ENCODE measurements at places on chromosomes 5 and 9.

GRCh38 chr9:27280860-27281259 is 16.1 kb downstream of the EQTN start:
- H3K4me1 ChIP-seq: no peaks in the 10 kb centered on the region
- H3K27ac ChIP-seq: no peak overlapping the region
- no peaks in the 10 kb centered on the region for H3K36me3 ChIP-seq
- no peak overlapping the region for H3K4me3 ChIP-seq
- DNase-seq: no peak

DNA sequence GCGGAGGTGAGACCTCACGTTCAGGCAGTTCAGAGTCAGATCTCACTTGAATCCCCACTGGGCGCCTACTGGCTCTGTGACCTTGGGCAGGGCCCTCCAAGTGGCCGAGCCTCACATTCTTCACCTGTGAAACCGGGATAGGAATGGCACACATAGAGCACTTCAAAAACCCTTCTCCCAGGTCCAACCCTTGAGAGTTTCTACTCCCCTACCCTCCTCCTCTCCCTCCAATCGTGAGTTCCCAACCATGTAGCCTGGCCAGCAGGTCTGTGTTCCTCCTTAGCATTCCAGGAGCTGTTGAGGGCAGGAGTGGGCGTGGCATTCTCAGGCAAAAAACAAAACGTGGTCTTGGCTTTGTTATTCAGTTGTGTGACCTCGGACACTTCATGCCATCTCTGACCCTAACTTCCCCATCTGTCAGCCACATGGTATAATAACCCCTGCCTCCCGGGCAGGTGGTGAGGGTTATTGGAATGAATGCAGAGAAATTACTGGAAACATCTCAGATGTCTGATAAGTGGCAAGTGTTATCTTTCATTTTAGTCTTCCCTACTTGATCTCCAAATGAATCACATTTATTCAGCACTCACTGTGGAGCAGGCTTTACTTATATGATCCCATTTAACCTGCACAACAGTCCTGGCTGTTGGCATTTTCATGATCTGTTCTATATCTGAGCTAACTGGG is 112.8 kb upstream of the BOD1 start:
- H3K4me1 ChIP-seq: no peaks in the 10 kb centered on the region
- no peak overlapping the region for H3K27ac ChIP-seq
- no peak for DNase-seq

- no peak overlapping the region for H3K27ac ChIP-seq
- H3K4me1 ChIP-seq: peaks cover 2% of the 10 kb centered on the region
- no peaks in the 10 kb centered on the region for H3K36me3 ChIP-seq
- no peak overlapping the region for H3K4me3 ChIP-seq
- DNase-seq: no peak
These were observed 19.0 kb downstream of the NACC2 start for GRCh38 chr9:136075881-136076678.

DNA sequence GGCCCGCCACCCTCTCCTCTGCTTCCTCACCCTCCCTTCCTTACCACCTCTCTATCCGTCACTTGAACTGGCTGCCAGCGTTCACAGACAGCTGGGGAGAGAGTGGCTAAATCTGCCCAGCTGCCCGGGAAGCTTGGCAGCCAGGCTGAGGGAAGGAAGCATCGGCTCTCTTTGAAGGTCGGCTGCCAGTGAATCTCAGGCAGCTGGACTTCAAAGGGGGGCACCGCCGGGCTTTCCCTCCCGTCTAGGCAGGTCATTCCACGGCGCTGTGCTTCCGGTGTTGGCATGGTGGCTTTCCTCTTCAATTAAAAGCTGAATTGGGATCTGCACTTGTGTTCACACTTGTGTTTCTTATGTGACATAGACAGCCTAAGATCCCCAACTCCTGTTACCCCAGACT is 174.0 kb downstream of the GDNF start:
- no peak overlapping the region for H3K4me3 ChIP-seq
- H3K27ac ChIP-seq: no peak overlapping the region
- no peaks in the 10 kb centered on the region for H3K27me3 ChIP-seq
- no peaks in the 10 kb centered on the region for H3K4me1 ChIP-seq

DNA sequence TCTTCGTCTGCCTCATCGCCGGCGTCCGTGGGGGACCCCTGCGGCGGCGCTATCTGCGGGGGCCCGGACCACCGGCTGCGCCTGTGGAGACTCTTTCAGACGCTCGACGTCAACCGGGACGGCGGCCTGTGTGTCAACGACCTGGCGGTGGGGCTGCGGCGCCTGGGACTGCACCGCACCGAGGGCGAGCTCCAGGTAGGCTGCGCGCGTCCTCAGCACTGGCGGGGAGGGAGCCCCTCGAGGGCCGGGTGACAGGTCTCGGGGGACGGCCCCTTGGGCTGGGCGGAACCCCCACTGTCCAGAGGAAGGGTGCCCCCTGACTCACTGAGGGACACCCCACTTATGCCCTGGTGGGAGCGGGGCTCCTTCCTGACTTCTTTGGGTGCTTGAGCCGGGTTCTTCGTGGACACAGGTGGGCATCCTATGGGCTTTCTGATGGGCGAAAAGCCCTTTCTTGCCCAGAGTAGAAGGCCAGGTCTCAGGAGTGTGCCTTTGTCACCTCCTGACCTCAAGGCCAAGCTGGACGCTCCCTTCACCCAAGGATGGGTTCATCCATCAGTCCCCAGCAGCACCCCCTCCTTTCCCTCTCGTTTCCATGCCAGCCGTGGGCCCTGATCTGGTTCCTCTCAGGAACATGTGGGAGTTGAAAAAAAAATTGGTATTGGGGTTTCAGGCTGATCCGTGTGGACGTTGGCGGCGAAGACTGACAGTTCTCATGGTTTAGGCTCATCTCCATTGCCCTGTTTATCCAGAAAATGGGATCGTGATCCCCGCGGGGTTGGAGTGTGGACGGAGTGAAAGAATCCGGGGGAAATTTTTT is 564 bp downstream of the SLC25A25 start:
- DNase-seq: no peak
- peaks cover 44% of the 10 kb centered on the region for H3K4me1 ChIP-seq
- no peaks in the 10 kb centered on the region for H3K27me3 ChIP-seq
- H3K4me3 ChIP-seq: peak overlapping the region; percentile 93
- peaks cover 24% of the 10 kb centered on the region for H3K36me3 ChIP-seq

DNA sequence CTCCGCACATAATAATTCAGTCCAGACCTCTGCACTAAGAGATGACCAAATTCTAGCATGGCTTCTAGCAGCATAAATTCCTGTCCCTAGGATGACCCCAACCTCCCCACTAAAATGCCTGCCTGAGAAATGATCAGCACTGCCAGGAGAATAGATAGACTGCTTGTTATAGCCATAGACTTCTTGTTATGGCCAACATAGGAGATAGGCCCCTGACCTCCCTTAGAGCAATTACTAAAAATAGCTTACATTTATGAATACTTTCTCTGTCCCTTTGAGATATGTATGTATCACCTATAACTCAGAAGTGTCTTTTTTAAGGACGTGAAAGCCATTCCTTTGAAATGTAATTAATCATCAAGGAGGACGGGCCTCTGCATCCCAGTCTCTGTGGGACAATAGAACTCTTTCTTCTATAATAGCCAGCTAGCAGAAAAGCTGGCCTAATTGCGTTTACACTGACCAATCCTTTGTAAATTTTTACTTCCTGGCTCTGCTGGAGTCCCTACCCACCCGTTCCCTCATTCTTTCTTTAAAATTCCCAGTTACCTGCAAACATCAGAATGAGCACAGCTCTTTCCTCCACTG is 1002.7 kb downstream of the CDH18 start:
- no peak overlapping the region for H3K27ac ChIP-seq
- H3K27me3 ChIP-seq: no peaks in the 10 kb centered on the region
- no peak overlapping the region for H3K4me3 ChIP-seq
- no peaks in the 10 kb centered on the region for H3K36me3 ChIP-seq
- no peaks in the 10 kb centered on the region for H3K4me1 ChIP-seq

GRCh38 chr5:66247176-66247960 is 103.3 kb downstream of the SREK1 start:
- no peaks in the 10 kb centered on the region for H3K27me3 ChIP-seq
- no peak for DNase-seq
- no peak overlapping the region for H3K4me3 ChIP-seq

Measured in activated T-helper 2 cell treated with anti-CD3 and anti-CD28 coated beads, Interferon-gamma antibody, Interleukin-2, Interleukin-4, amounts not matched to agents 10 μg/mL and 5 μg/mL and 100 μg/mL, durations not matched to agents 14 hours and 24 hours and 36 hours (primary cell).